GM19239 (cell line): ENCODE measurements at places on chromosomes 16 and 17.
A peak's percentile ranks its signal among the peaks of the same experiment; 100 is the strongest.

GRCh38 chr16:54657058-54657708, 273.5 kb upstream of the IRX5 start:
- DNase-seq, result no peak

DNA sequence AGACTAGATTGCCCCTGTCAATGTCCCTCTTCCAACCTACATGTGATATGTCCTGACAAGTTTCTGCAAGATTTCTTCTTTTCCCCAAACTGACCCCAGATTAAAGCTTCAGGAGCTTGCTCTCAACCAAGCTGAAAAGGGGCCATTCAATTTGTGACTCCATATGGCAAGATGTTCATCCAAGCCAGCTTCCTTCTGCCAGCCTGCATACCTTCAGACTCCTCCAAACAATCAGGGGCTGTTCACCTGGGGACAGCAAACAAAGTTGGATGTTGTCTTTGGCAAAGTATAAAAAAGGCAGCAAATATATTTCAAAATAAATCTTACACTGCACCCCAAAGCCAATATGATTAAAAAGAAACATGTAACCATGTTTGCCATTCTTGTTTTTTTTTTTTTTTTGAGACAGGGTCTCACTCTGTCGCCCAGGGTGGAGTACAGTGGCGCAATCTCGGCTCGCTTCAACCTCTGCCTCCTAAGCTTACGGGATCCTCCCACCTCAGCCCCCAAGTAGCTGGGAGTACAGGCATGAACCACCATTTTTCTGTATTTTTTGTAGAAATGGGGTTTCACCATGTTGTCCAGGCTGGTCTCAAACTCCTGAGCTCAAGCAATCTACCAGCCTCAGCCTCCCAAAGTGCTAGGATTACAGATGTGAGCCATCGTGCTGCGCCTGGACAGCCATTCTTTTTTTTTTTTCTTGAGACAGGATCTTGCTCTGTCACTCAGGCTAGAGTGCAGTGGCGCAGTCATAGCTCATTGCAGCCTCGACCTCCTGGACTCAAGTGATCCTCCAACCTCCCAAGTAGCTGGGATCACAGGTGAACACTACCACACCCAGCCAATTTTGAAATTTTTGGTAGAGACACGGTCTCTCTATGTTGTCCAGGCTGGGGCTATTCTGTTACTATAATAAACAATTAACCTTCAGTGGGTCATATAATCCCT, 50.0 kb upstream of the AKAP1 start:
- DNase-seq, result no peak

DNA sequence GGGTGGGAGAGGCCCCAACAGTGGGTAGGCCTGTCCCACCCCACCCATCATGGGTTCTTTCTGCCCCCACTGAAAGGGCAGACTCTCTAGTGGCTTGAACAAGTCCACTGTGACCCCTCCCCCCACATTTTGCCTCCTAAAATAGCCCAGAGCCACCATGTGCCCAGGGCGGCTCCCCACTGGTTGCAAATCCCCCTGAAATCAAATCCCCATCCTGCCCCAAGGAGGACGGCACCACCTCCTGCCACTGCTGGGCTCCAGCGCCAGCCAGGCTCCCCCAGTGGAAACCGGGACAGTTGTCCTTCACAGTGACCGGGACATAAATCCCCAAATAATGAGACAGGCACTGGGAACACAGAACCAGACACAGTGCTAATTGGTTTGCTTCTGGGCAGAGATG, 20.5 kb downstream of the ZNF385C start:
- DNase-seq, result no peak

- no peak for DNase-seq
Observed at GRCh38 chr17:67020293-67020766, 24.0 kb upstream of the CACNG1 start.

DNA sequence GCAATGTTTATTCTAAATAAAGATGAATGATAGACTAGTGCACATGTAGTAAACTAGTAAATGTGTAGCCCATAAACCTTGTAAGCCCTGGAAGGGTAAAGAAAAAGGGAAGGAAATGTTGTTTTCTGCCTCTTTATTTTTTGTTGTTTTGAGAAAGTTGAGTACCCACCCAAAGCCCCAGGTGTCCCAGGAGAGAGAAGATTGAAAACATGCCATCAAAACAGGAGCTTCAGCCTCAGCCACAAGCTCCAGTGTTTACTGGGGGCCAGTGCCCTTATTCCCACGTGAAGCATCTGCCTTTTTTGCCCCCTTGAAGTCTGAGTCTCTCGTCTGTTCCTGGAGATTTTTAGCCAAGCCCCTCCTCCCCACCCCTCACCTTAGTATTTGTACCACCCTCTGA, 121.5 kb downstream of the PRKCB start:
- no peak for DNase-seq

- no peak for DNase-seq
Observed at GRCh38 chr16:84322749-84323148, 28.1 kb downstream of the WFDC1 start.

- DNase-seq, result no peak
Observed at GRCh38 chr17:6923385-6923784, 72.5 kb upstream of the ALOX12 start.

GRCh38 chr17:45718791-45719190, 65.3 kb upstream of the CRHR1 start:
- DNase-seq, result no peak

GRCh38 chr16:55703003-55704001, 47.5 kb downstream of the SLC6A2 start:
- peak; percentile 19 for DNase-seq
